ENCODE measurements at places on chromosomes 2 and 18.

DNA sequence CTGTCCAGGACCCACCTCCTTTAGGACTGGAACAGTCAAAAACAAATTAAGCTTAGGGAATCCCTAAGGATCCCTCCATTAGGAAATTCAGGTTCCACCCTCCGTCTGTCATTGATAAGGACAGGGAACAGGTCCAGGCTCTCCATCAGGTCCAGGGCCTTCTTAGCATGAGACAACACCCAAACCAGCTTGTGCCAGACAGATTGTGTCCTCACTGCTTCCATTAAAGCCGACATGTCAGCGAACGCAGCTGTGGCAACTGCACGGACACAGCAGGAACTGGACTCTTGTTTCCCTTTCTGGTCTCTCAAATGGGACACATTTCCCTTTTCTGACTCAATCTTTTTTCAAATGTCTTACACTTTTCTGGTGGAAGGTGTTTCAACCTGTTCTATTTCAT is 81.4 kb downstream of the BCL11A start:
- DNase-seq = no peak

- no peak for DNase-seq
Observed at GRCh38 chr2:61763605-61764034, 90.2 kb downstream of the FAM161A start.

- DNase-seq = no peak
Observed at GRCh38 chr2:34291076-34291475, 692.0 kb upstream of the FAM98A start.

- no peak for DNase-seq
Observed at GRCh38 chr18:62331581-62332356, 6.7 kb downstream of the TNFRSF11A start.

GRCh38 chr2:10330700-10331026 is 28.0 kb downstream of the HPCAL1 start:
- no peak for DNase-seq

DNA sequence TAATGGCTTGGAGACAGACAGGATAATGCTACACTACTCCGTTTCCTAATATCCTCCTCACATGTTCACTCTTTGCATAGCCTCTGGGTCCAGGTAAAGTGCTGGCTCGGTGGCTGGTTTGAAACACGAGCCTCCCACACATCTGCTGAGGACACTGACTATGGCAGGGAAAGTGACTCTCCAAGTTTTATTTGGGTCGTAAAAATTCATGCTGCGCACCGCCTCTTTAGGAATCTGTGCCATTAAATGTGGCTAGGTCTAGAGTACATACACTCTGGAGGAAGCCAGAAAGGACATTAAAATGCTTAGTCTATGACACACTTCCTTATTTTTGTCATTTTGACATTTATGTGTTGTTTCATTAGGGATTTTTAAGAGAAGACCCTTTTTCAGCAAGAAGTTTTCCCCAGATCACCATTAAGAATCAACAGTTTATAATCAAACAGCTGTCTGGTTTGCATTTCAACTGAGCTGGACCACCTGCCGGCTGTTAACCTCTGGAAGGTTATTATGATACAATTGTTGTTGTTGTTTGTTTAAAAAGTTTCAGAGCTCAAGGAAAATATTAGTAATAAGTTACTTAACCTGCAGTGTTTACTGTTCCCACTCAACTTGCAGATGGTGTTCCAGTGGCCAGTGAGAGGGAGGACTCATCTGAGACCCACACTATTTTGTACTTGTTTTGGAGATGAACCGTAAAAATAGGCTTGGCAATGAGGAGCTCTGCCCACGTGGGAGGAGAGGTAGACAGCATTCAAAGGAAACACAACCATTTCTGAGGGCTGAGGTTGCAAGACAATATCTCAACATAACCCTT is 443.3 kb upstream of the MEIS1 start:
- no peak for DNase-seq

DNA sequence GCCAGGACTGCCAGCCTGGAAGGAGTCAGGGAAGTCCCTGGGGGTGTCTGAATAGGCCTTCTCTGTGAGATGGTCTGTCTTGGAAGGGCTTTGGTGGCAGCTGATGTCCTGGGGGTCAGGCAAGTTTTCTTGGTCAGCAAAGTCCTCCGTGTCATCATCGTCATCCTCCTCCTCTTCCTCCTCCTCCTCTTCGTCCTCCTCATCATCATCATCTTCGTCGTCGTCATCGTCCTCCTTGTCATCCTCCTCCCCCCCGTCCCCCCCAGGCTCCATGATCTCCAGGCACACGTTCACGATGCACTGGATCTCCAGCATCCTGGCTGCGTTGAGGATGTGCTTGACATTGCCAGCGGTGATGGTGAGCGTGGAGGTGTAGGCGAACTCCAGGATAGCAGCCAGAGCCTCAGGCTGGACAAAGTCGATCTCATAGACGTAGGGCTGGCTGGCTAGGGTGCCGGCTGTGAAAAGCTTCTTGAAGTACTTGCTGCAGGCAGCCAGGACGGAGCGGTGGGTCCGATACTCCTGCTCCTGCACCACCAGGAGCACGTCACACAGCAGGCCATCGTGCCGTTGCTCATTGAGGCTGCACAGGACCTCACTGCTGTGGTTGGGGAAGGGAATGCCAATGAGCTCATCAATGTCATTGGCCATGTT is 110.1 kb upstream of the SMAD2 start:
- DNase-seq = no peak

GRCh38 chr2:8929128-8929527 is 74.4 kb downstream of the MBOAT2 start:
- no peak for DNase-seq

DNA sequence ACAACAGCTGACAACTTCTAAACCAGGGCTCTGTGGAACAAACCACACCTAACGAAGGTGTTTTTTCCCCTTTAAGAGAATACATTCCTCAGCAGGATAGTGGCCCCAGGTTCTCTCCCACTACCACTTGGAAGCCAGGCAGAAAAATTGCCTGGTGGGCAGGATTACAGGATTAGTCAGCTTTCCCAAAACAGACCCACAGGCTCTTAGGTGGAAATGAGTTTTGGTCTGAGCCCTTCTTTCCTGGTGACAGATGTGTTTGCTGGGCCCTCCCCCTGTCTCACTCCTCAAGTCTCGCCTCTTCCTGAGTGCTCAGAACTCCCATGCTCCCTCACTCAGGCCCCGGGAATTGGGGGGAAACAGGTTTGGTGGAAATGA is 139.4 kb upstream of the HAAO start:
- no peak for DNase-seq

DNA sequence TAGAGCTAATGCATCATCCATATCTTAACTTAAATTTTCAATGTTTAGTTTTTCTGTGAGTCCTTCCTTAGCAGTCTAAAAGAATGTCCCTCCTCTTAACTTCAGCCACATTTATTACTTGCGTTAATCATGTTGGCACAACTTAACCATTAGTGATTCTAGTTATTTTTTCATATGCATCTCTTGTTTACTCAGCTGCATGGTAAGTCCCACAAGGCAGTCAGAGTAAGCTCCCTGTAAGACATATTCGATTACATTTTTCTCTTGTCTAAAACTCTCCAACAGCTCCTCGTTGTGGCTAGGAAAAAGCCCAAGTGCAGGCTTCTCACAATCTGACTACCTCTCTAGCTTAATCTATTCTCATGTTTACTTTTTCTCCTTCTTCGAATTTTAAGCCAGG is 2045.3 kb upstream of the PIK3C3 start:
- DNase-seq = no peak

- no peak for DNase-seq
Observed at GRCh38 chr2:214565246-214565645, 154.4 kb downstream of the VWC2L start.

DNA sequence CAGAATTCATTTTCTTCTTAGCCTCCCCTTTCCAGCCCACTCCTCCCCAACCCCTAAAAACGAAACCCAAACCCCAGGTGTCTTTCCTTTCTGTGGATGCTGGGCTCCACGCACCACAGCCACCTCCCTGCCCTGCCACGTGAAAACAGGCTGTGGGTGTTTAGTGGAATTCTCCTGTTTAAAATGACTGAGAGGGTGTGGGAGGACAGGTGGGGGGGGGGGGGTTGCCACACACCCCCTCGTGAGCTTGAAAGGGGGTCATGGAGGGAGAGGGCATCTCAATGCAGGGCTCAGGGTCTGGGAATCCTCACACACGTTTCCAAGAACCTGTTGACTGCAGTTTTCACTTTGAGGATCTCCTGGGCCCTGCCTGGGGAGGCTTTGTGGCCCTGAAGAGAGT is 110.3 kb downstream of the FAM210A start:
- no peak for DNase-seq

DNA sequence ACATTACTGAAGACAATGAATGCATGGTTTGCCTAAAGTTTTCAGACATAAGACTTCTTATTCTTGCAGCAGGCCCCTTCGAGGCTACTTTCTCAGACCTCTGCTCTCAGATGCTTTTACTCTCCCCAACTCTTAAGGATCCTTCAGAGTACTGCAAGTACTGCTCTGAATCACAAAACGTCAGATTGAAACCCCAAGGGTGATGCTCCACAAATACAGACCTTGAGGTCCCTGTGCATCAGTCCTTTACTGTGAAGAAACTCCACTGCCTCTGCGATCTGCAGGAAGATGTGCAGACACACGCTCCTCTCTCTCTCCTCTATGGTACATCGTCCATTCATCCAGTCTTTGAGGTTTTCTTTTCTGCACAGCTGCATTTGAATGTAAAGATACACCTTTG is 52.8 kb downstream of the EIF2AK3 start:
- DNase-seq = no peak

DNA sequence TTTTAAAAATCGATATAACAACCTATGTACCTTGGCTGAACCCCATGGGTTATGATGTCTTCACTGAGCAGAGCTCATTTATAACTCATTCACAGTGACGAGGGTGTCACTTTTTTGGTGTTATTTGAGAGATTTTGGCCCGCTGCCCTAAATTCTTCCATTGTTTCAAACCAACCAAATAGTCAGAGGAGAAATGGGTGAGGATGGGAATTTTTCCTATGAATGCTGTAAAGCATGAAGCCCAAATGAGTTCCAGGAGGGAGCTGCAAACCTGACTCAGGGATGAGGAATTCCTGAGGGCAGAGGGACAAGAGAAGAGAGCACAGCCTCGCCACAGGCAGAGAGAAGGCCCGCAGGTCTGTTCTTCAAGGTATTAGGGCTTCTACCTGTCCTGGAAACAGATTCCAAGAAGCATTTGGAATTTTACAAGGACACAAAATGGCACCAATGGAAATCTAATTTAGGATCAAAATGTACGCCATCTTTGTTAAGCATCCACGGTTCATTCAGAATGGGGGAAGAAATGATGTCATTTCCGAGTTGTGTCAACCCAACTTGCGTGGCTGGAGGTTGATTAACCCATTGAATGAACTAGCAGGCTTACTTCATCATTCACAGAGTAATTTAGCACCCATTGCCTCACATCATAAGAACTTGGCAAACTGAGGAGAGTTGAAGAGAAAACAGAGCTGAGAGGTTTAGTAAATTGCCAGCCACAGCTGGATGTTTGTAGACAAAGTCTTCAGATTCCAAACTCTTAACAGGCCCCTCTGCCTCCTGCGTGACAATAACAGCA is 133.5 kb downstream of the LAMA3 start:
- no peak for DNase-seq

GRCh38 chr2:207951734-207952470 is 73.4 kb downstream of the PLEKHM3 start:
- no peak for DNase-seq

DNA sequence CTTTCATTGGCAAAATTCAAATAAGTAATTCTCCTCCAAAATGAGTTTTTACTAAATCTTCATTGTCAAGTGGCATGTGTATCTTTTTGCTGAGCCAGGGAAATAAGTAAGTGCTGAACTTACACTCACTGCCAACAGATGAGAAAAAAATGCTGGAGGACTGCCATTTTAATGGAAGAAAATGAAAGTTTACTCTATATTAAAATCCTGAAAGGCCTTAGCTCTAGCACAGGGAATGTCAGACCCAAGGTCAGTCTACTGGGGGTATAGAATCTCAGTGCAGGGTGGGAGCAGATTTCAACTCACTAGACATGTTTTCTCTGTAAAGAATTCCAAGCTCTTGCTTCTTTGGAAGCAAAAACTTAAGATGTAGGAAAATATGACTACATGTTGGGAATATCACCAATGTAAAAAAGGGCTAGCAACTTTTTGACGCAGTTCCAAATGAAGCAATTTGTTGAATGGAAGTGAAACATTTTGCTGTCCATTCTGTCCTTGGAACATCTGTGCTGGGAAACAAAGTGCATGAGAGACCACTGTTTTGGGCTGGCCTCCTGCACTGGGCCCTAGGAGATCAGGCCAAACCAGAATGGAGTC is 127.0 kb downstream of the ST6GAL2 start:
- no peak for DNase-seq

GRCh38 chr2:127567351-127567854 is 31.9 kb downstream of the MYO7B start:
- DNase-seq = no peak

DNA sequence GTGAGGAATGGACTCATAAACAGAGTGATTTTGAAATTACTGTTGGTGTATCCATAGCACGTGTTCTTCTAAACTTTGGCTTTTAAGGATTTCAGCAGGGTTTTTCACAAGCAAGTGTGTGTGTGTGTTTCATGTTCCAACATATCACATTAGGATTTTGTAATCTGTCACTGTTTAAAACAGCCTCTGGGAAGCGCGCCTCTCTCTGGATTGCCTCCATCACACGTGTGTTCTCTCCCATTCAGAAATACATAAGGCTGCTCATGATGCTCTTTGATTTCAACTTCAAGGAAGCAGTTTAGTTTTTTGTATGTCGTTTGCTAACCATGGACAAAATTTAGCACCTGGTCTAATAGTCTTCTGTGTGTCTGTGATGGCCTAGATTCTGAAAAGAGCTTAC is 370.4 kb downstream of the MTX2 start:
- no peak for DNase-seq

DNA sequence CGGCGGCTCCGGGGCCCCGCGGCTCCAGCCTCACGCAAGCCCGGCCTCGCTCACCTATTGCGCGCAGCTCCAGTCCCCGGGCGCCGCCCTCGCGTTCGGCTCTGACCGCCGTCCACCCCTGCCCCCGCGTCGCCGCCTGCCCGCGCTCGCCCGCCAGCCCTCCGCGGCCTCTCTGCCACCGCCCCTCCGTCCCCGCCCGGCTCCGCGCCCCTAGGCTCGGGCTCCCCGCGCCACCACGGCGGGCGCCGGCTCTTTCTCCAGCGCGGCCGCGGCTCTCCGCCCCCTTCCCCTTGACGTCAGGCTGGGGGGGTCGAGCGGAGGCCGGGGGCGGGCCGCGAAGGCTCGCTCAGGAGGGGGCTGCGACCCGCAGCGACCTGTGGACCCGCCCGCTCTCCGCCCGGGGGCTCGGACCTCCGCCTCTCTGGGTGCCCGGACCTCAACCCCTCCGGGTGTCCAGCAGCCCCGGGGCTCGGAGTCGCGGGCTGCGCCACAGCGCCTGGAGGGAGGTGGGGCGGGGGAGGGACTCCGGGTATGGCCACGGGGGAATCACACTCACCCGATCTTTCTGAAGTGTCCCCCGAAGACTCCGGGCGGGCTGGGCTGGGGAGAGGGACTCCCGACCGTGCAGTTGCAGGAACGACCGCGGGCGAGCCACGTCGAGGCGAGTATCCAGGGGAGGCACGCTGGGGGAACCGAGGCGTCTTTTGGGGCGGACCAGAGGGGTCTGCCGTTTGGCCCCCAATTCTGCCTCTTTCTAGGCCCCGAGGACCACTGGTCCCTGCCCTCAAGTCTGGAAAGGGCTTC is at the start of gene SEMA4C:
TSS of gene SEMA4C (minus strand) at position 259 of the 804 bp plus-strand sequence. CDS start 2,194 bp downstream, outside the sequence.
- DNase-seq = no peak

All from NCI-H2081 treated with DMSO at 0.1 percent for 48 hours (cell line).